ENCODE measurements at places on chromosomes 7 and 10.

DNA sequence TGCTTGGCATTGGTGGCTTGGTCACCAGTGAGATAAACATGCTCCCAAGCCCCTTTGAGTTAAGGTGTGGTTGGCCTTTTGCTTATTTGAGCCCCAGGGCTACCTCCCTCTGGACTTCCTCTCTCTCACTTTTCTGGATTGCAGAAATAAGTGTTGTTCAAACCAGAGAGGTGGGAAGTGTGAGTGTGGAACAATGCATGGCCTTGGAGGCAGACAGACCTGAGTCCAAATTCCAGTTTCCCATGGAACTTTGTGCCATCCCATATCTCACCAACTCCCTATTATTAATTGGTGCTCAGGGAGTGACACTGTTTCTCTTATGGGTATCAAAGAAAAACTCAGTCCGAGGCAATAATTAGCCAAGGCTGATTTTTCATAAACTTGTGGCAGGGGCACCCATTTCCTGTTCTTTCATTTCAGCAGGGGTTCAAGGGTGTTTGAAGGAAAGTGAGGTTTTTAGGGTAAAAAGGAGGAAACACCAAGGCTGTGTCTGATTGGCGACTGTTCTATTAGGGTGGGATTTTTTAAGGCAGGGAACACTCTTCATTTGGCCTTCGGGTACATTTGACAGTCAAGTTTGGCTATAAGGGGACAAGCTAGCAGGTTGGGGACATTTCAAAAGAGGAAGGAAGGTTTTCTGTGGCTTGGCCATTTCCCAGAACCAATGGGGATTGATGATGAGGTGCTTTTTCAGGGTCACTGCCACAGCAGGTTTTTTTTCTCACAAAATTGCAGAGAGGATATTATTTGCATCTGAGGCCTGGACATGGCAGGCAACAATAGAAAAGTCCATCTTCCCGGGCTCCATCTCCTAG is 148.8 kb upstream of the NPY start:
- DNase-seq = no peak

DNA sequence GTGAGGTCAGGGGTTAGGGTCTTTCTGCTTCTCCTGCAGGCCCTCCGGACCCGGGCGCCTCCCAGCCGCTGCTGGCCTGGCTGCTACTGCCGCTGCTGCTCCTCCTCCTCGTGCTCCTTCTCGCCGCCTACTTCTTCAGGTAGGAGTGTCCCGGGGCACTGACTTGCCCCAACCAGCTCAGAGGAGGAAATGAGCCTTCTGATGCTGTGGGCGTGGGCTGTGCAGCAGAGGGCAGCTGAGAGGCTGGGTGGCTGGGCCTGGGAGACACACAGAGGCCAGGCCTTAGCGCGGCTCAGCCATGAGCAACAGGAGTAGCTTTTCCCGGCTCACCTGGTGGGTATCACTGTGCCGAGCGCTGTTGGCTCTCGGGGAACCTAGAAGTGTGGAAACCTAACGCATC is 78.9 kb downstream of the MKI67 start:
- no peak for DNase-seq

- no peak for DNase-seq
Measured at GRCh38 chr7:15643000-15643705, 43.3 kb downstream of the MEOX2 start.

DNA sequence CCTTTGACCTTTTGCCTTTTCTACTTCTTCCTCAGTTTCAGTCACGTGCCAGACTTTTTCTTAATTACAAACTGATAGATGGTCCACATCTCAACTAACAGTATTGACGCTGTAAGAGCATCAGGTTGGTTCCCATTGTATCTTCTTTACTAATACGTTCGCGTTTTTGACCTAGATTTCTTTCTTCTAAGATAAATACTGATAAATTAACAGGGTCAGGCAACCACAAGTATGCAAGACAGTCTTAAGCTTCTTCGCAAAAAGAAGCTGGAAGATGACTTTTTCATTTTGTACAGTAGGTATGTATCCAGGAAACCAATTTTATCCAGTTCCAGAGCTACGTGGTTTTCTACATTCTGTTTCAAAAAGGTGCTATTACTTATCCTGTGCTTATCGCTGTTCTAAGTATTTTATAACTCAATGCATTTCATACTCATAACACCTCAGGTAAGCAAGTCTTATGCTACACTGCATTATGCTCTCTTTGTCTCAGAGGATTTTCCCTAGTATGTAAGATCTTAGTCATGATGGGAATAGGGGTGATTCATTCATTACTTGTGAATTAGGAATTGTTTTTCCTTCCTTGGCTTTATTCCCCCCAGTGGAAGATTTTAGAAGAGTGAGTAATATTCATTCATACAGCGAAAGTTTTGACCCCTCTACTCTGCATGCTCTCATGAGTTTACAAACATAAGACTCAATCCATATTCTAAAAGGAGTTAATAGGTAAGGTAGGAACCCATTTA is 955 bp downstream of the DUS4L start:
- DNase-seq = no peak

DNA sequence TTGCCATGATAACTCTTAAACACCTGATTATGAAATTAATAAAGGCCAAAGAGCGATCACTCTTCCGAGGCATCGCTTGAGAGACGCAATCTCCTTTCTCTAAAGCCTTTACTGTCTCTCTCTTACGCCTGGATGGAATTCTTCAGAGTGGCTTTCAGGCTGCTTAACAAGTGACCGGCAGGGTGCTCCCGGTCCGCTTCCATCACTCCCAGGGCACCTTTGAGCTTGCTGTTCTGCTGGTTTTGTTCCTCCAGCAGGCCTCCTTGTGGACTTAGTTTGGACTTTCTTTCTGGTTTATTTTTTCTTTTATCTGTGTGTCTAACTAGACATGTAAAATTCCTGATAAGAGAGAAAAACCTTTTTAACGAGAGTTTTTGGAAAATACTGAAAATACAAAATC is 60.9 kb downstream of the MRPL32 start:
- no peak for DNase-seq

DNA sequence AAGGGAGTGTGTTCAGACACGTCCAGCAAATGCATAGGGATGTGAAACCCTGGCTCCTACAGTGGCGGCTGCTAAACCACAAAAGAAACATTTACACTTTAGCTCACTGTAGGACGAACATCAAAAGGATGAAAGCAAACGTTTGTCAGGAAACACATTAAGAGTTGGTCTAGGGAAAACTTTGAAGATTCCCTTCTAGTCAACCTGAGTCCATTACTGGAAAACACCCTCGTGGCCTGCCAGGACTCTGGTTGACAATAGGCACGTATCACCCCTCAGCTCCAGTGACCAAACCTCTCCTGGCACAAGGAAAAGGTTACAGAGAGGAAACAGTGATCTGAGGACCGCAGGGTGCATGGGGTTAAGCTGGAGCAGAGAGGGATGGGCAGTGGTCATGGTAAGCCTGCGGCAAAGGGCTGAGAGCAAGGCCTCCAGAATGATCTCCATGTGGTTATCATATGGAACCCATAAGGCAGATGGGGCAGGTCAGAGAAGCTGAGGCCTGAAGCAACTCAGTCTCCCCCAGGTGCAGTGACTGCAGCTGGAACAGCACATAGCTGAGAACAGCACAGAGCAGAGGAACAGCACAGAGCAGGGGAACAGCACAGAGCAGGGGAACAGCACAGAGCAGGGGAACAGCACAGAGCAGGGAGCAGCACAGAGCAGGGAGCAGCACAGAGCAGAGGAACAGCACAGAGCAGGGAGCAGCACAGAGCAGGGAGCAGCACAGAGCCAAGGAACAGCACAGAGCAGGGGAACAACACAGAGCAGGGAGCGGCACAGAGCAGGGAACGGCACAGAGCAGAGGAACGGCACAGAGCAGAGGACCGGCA is 49.9 kb downstream of the CHST15 start:
- DNase-seq = no peak
